ENCODE measurements at places on chromosomes 5 and 9.

GRCh38 chr5:139761057-139761450 lies 34.6 kb upstream of the PSD2 start:
- no peak for DNase-seq

DNA sequence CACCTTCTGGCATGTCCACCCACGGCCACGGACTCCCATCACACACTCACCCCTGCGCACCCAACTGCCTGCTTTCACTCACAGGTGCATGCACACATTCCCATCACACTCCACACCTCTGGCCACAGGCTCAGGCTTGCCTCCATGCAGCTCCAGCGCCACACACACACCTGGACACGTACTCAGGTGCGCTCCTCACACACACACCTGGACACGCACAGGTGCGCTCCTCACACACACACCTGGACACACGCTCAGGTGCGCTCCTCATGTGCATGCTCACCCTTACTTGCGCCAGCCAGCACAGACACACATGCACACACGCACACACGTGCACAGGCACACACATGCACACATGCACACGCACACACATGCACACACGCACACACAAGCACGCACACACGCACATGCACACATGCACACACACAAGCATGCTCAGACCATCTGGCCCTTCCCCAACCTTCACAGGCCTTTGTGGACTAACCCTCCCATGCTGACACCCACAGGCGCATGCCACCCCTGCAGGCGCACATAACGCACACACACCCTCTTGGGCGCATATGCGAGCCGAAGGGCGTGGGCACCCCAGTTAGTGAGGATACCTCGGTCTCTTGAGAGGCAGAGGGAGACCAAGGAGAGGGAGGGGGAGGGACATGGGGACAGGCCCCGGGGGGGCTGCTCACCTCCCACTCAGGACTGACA lies 8.3 kb downstream of the GRIN1 start:
- no peak for DNase-seq

DNA sequence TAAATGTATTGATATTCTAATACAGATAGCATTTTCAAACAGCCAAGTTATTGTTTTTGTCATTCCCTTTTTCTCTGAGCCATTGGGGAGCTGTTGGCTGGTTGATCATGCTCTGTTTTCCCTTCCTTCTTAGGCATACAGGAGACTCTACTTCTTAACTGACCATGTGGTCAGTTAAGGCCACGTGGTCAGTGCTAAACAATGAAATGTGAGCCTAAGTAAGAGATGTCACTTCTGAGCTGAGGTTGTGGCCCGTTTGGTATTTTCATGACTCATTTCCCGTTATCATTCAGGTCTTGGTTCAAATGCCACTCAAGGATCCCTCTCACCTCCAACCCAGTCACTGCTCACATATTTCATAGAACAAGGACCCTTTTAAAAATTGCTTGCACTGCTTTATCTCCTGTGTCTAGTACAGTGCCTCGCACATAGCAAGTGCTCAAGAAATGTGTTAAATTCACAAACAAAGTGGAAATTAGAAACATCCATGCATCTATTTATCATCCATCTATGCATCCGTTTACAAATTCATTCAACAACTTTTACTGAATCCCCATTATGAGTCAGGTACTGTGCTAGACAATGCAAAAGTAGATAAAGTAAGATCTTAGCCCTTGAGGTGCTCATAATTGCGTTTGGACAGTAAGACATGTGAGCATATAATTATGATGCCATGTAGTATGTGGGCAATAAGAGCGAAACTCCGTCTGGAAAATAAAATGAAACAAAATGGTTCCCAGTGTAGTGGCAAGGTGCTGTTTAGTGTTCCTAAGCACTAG lies 50.7 kb downstream of the ARRDC3 start:
- peak; percentile 91 for DNase-seq

- DNase-seq, result no peak
Observed at GRCh38 chr5:9781275-9781674, 151.1 kb upstream of the TAS2R1 start.

- DNase-seq, result peak; percentile 98
Observed at GRCh38 chr5:160165137-160166068, 46.2 kb upstream of the PWWP2A start.
